ENCODE measurements at places on chromosomes 16 and 17.

- DNase-seq, result no peak
These were observed 401.4 kb upstream of the C16orf82 start for GRCh38 chr16:26665166-26665939.

GRCh38 chr17:40224718-40225550, 5.8 kb downstream of the WIPF2 start:
- DNase-seq, result peak; percentile 55

DNA sequence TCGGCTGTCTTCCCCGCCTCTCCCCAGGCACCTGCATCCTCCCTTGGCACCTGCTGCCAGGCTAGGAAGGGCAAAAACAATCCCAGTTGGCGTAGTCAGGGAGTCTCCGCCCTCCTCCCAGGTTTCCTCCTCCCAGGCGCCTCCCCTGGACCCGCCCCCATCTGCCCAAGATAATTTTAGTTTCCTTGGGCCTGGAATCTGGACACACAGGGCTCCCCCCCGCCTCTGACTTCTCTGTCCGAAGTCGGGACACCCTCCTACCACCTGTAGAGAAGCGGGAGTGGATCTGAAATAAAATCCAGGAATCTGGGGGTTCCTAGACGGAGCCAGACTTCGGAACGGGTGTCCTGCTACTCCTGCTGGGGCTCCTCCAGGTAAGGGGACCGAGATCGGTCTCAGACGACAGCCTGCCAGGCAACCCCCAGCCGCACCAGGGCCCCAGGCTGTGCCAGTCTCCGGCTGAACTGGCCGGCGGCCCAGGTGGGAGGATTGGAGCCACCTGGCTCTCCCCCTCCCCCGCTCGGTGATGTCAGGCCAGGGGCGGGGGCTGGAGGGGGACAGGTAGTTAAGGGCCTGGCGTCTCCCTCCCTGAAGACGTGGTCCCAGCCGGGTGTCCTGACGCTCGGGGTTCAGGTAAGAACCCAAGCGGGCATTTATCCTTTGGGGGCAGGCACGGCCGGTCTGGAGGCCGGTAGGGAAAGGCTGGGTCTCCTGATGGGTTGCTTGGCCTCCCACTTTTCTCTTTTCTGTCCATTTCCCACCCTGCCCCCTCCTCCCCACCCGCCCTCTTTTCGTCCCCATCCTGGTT, at the start of gene GRB7:
GRB7 (plus strand) TSS at position 179 of the 808 bp plus-strand sequence. CDS start 4,364 bp downstream, outside the sequence.
- no peak for DNase-seq

DNA sequence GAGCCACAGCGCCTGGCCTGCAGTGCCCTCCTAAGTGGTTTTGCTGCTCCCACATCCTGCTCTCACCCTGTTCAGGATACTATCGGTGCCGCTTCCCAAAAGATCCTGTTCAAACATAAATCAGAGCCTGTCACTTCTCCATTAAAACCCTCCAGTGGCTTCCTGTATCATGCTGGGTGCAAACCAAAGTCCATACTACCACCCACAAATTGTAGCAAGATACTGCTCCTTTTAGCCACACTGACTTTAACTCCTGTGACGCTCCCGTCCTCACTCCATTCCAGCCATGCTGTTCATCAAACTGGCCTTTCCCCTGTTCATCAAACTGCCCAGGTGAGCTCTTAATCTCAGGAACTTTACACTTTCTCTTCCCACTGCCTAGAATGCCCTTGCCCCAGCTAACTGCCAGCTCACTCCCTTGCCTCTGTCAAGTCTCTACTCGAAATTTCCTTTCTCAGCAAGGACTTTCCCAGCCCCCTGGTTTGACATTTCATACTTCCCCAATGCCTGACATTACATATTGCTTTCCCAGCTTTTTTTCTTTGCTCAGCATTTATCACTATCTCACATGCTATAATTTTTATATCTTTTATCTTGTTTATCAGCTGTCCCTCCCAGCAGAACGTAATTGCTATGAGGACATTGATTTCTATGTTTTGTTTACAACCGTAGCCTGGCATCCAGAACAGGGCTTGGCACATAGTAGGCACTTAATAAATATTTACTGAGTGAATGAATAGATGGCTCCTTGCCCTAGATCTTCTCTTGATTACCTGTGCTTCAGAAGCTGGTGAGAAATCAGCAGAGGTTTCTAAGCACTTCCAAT, 44.3 kb upstream of the SMURF2 start:
- DNase-seq, result no peak

- no peak for DNase-seq
These were observed 10.8 kb upstream of the SLC38A7 start for GRCh38 chr16:58695368-58695767.

DNA sequence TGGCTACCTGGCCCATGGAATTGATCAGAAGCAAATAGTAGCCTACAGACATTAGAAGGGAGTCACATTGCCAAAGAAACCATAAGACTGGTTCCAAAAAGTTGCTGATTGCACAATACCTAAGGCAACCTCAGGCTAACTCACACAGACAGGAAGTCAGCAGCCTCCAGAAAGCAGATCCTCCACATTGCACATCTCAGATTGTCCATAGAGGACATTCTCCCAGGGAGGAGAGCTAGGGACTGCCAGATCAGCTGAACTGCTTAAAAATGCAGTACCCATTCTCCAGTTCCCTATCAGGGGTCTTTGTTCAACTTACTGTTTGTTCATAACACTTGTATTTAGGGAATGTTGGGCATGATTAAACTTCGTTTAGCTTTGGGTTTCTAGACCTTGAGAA, 4.2 kb downstream of the CCL3 start:
- DNase-seq, result no peak

DNA sequence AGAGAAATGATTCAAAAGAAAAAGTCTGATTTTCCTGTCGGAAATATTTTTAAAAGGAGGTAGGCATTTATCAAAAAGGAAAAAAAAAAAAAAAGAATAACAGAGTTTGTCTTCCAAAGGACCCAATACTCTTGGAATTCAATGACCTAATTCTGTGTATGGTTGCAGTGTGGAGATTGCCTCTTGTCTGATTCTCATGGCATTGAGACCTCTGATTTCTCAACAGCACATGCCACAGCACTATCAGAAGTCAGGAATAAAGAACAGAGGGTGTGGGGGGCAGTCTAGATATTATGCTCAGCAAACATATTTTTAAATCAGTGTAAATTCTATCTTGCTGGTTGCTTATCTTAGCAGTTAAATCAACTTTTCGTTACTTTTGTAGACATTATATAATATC, 81.3 kb upstream of the SOX9 start:
- peak; percentile 4 for DNase-seq

DNA sequence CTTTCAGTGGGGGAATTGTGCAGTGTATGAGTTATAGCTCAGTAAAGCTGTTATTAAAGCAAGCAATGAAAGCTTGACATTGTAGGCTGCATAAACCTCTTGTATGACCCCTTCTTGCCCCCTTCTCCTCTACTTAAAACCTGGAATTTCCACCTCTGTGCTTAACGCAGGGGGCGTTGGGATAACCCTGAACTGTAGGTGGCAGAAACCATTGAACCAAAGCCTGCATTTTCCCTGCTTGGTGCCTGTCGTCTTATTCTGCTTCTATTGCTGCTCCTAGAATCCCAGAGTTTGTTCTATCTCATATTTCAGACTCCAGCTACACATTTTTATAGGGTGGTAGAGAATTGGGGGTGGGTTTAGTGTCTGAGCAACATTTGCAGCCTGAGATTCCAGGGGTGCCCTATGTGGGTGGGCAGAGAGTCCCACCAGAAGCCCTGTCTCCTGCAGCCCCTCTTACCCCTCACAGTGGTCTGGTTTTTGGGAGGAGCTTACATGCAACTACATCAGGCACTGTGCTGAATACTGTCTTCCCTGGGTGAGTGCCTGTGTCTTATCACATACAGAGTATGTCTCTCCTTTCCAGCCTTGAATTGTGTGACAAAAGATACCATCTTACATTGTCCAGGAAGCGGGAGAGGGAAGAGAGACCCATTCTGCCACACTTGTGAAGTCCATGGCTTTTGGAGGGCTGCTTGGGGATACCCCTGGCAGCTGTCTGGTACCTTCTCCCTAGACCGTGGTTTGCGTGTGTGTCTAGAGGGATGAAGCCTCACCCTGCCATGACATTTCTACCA, 407.7 kb upstream of the EEF2KMT start:
- DNase-seq, result no peak

GRCh38 chr17:41486809-41487530, 2.7 kb downstream of the KRT36 start:
- no peak for DNase-seq

DNA sequence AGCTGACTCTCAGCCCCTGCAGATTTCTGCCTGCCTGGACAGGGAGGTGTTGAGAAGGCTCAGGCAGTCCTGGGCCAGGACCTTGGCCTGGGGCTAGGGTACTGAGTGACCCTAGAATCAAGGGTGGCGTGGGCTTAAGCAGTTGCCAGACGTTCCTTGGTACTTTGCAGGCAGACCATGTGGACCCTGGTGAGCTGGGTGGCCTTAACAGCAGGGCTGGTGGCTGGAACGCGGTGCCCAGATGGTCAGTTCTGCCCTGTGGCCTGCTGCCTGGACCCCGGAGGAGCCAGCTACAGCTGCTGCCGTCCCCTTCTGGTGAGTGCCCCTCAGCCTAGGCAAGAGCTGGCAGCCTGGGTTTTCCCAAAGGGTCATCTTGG, 3.9 kb downstream of the GRN start:
- no peak for DNase-seq

All from IMR-90 (cell line).